Urothelium cell line (cell line): ENCODE measurements at places on chromosomes 13 and 19.
A peak's percentile ranks its signal among the peaks of the same experiment; 100 is the strongest.

DNA sequence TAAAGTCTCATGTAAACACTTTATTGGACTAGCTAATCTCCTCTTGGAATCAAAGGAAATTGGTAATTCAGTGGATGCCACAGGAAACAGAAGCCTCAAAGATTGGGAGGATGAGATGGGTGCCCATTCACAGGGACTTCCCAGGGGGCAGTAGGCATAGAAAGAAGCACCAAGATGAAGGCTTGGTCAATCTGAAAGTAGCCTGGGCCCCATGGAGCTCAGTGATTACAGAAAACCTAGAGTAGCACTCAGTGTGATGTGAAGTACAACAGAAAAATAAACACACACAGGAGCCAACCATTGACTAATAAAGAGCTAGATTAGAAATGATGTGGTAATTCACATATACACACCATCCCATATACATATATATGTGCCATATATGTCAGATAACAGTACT, 560.6 kb downstream of the TBC1D4 start:
- DNase-seq: no peak

GRCh38 chr13:74136084-74136658, 2.0 kb upstream of the KLF12 start:
- no peak for DNase-seq

- no peak for DNase-seq
Measured at GRCh38 chr19:18765224-18765623, 25.9 kb downstream of the COMP start.

DNA sequence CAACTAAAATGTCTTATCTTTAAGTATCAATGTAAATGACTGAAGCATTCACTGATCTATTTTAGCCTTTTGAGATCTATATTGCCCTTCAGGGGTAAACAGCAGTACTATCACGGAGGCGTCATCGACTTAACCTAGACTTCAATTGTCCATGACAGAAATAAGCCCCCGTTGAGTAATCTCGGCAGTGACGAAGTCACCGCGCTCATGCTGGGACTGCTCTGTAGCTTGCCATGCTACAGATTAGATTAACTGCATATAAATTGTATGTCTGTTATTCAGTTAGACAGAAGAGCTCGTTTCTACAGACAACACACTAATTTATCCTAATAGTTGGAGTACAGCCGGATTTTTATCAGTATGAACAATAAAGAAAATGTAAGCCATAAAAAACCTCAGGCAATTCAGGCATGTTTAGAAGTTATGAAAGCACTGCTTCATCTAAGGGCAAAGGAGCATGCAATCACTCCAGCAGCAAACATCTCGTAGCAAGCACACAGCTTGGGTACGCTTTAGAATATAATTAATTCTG, 56.6 kb downstream of the TUBGCP3 start:
- no peak for DNase-seq

DNA sequence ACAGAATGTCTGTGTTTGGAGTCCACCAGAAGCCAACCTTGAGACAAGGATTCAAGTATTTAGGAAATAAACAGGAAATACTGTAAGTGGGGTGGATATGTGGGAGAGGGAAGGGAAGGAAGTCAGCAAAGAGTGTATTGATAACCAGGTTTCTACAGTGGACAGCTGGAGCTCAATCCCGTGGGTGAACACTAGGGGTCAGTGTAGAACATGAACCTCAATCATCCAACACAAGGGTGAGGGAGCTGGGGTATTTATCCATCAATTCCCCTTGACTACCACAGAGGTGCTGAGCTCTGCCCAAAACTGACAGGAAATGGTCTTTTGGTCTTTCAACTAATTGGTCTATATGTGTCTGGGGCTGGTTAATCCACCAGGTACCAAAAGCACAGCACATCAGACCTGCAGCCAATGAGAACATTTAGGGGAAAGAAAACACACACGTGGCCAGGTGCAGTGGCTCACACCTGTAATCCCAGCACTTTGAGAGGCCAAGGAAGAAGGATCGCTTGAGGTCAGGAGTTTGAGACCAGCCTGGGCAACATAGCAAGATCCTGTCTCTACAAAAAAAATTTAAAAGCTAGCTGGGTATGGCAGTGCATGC, 5.6 kb upstream of the SYDE1 start:
- no peak for DNase-seq

DNA sequence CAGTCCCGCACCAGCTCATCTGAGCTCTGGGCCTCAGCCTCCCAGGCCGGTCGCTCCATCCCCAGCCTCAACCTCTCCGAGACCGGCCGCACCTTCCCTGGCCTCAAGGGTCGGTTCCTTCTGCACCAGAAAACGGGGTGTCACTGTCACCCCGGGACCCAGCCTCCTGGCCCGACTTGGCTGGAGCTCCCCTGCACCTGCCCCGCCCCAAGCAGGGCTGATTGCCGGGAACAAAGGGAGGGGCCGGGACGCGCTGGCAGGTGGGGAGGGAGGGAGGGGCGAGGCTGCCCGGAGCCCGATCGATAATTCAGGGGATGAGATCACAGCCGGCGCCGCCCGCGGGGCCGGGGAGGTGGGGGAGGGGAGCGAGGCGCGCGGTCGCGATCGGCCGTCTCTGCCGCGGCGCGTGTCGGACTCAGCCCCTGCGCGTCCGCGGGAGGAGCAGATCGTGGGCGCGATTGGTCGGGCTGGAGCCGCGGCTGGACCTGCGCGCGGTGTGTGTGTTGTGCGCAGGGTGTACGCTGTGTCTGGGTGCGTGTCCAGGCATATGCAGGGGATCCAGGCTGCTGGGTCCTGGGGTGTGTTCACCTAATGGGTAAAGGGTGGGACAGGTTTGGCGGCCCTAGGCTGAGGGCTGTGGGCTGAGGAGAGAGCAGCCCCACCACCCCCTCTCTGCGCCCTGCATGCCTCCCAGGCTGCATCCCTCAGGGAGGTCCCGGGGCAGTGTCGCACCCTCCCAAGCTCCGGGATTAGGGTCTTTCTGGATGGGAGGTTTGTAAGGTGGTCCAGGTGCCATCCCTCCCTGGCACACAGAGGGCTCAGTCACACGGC, 1.1 kb upstream of the SHC2 start:
- DNase-seq: peak; percentile 79

- DNase-seq: no peak
Measured at GRCh38 chr19:307793-308420, 16.7 kb upstream of the PLPP2 start.

- DNase-seq: no peak
Measured at GRCh38 chr19:10043286-10043927, 30.1 kb downstream of the RDH8 start.

DNA sequence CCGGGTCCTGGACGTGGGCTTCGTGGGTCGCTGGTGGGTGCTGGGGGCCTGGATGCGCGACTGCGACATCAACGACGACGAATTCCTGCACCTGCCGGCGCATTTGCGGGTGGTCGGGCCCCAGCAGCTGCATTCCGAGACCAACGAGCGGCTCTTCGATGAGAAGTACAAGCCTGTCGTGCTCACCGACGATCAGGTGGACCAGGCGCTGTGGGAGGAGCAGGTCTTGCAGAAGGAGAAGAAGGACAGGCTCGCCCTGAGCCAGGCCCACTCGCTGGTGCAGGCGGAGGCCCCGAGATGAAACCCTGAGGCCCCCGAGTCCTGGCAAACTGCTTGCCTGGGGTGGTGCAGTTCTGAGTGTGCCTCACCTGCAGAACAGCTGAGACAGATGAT, 787 bp downstream of the TIMM29 start:
- no peak for DNase-seq

DNA sequence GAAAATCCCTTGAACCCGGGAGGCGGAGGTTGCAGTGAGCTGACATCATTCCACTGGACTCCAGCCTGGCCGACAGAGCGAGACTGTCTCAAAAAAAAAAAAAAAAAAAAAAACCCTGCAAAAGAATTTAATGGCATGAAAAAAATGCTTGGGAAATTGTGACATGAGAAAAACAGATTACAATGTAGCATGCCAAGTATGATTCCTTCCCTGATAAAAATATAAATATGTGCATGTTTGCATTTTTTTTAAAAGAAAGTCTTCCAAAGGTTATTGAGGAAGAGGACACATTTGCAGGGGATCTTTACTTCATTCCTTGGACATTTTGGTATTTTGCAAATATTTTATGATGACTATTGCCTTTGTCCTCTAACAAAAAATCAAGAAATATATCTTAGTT, 14.5 kb upstream of the ZBTB32 start:
- no peak for DNase-seq

DNA sequence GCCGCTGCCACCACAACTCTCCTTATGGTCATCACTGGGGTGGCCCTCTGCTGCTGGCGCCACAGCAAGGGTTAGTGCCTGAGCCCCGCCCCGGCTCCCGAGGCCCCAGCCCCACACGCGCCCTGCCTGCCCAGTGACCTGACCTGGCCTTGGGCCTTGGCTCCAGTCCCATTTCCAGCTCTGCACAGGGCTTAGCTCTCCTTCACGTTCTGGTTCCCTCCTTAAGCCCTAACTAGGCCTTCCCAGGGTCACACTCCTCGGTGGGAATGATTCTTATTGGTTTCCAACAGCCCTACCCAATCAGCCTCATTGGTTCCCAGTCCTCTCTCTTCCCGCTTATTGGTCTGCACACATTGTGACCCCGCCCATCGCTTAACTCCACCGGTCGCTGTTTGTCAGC, 5.8 kb downstream of the KIRREL2 start:
- no peak for DNase-seq

- no peak for DNase-seq
Measured at GRCh38 chr13:47277774-47278173, 380.9 kb upstream of the HTR2A start.

- DNase-seq: no peak
Measured at GRCh38 chr13:90108547-90108946, 1238.9 kb upstream of the MIR17HG start.

- no peak for DNase-seq
Measured at GRCh38 chr13:106425661-106426060, 109.8 kb downstream of the EFNB2 start.

DNA sequence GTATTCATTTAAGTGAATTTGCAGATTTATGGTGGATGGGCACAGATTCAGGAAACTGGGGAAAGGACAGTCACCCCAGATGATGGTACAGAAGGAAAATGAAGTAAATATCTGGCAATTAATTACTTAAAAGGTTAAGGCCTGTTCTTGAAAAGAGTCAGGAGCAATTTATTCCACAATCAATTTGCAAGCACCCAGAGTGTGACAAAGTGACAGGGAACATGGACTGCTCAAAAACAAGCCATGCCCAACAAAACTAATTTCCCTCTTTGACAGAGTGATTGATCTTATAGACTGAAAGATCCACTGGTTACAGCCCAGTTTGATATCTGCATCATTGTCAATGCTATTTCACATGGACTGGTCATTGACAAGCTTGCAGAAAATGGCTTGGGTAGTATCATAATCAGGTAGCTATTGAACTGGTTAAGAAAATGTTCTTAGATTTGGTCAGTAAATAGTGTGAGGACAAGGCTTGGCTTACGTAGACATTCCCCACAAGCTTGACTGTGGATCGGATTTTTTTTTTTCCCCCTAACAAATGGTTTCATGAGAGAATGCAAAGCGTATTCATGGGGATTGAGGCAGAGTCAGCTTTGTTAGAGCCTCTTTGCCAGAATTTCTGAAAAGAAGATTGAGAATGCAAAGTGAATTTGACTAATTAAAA, 584.6 kb downstream of the GPC6 start:
- DNase-seq: no peak

DNA sequence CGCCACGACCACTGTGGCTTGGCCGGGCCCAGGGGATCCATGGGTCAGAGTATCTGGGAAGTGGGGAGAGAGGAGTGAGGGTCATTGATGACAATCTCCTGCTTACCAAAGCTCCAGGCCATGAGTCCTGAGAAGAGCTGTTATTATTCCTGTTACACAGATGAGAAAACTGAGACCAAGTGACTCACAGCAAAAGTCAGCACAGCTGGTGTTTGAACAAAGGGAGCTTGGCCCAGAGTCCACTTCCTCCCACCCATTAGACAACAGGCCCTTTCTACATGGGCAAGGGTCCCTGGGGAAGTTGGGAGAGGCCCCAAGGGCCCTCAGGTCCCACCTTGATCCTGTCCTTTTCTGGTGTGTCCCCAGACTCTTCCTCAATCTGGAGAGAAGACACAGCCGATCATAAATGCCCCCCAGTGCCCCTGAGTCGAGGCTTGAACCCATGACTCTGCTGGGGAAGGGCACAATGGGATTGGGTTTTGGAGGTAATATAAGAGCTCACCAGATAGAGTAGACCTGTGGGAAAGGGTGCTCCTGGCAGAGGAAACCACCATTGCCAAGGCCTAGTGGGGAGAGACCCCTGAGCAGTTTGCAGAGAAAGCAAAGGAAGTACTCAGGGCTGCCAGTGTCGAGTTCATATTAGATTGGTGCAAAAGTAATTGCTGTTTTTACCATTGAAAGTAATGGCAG, 6.8 kb downstream of the FUT6 start:
- no peak for DNase-seq

GRCh38 chr19:1261798-1262622, 7.1 kb upstream of the CIRBP start:
- DNase-seq: no peak

GRCh38 chr13:110965038-110965754, 50.3 kb upstream of the ANKRD10 start:
- DNase-seq: no peak

- no peak for DNase-seq
Measured at GRCh38 chr13:36526897-36527296, 94.6 kb downstream of the CCNA1 start.

- peak; percentile 16 for DNase-seq
Measured at GRCh38 chr13:36531746-36532486, 99.6 kb downstream of the CCNA1 start.

- no peak for DNase-seq
Measured at GRCh38 chr19:18659281-18660050, 22.6 kb downstream of the KLHL26 start.

GRCh38 chr13:99220199-99220935, 19.7 kb downstream of the UBAC2 start:
- no peak for DNase-seq

DNA sequence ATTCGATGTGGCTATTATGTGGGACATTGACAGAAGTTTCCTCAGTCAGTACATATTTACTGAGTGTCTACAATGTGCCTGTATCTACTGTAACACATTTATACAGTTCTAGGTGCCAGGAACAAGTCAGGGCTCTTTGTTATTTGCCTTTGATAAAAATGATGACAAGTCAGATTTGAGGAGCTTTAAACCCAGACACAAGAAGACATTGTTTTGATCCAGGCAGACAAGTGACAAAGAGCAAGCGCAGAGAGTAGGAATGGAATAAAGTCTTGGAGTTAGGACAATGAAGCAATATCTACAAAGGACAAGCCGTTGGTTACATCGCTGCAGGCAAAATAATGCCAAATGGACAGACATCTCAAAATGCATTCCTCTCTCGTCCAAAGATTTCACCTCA, 70.1 kb downstream of the ITGBL1 start:
- no peak for DNase-seq

DNA sequence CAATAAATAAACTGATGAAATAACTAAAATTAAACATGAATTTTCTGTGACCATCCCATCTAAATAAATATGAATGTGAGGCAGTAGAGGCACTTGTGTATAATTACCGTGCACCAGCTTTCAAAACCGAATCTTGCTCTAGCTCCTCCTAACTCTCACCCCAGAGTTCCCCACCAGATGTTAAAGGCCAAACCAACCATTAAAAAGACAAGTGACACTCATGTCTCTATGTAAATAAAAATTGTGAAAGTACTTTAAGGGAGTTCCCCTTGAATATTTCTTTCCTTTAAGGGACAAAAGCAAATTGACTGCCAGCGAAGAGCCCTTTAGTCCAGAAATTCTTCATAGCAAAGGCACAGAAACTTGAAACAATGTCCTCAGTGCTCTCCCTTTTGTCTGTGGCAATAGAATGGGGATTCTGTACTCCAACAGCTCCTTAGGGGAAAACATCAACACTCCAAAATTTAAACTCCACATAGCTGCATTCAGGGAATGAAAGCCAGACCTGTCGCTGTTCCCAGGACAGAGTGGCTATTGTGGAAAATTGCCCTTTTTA, 101.7 kb upstream of the SOX21 start:
- no peak for DNase-seq
